ENCODE measurements at places on chromosomes 2 and 18.

DNA sequence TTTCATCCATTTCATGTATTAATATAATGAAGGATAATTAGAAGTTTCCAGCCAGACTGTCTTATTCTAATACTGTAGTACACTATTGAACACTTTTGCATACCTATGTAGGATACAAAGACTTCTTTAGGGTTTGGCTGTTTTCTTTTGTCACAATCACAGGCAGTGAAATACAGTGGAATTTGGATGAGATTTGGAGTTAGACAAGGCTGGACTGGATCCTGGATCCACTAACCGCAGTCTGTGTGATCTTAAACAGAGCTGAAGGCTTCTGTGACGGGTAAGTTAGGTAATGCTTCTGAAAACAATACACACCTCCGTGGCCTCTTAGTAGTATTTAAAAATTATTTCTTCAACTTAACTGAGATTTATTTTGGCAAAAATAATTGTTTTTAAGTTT is 1128.6 kb upstream of the CDH2 start:
- DNase-seq: no peak

DNA sequence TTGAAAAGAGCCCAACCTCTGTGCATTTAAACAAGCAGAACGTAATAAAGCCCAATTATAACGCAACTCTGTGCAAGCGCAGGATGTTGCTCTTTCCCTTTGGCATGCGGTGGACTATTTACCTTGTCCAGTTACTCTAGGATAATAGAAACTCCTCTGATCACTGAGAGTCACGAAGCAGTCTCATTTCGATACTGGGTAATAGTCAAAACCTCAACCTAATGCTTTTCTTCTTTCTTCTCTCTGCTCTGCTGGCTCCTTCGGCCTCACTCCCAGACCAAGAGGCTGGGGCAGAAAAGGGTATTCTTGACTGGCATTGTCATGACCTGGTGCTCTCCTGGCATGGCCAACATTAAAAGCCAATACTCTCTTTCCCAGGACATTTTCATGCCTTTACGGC is 89.7 kb upstream of the GCFC2 start:
- no peak for DNase-seq

DNA sequence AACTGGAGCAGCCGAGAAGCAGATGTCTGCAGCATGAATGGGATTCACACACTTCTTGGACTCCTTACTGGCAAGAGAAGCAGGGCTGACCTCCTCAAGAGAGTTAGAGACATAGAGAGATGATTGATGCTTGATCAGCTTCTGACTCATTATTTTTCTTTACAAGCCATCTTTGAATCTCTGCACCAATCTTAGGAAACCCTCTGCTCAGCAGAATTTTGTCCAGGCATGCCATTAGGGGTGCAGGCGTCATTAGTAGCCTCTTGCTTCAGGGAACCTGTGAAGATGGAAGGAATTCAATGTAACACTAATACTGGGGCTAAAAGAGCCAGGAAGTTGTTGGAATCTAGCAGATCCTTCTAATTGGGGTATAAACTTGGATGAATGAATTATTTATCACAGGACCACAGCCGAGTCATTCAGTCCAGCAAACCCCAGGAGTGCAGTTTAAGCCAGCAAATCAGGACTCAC is 151.8 kb downstream of the MGAT5 start:
- peak; percentile 69 for DNase-seq

- no peak for DNase-seq
Measured at GRCh38 chr18:79613186-79613931, 66.2 kb upstream of the CTDP1 start.

DNA sequence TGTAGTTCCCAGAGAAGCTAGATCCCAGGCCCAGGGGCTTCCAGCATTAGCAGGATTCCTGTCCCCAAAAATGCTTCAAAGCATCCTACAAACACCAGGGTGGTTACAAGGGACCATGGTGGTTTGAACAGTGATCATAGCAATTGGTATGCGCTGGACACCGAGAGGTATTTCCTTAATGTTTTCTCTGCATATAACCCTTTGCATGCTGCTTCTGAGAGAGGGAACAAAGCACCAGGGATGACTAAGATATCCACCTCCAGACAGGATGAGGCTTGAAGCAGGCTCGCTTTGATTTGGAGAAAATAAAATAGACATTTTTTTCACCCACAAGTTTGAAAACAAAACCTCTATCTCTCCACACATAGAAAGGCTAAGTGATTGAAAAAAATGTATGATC is 50.5 kb upstream of the TSPYL6 start:
- peak; percentile 84 for DNase-seq

DNA sequence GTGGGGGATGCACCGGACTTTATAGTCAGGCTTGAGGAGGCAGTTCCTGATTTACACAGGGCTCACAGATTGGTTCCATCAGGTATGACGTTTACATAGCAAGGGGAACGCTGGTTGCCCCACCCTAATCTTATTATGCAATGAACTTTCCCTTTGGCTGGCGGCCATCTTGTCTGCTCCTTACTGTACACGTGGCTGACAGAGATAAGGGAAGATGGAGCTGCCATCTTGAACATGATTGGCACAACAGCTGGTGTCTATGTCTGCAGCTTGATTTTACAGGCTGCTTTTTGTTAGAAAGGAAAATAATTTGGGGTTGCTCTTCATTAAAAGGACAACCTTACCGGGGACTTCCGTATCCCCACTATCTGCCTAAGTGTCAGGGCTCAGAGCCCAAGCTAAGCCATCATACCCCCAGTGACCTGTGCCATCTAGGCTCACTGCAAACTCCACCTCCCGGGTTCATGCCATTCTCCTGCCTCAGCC is 33.5 kb upstream of the ATG16L1 start:
- no peak for DNase-seq

DNA sequence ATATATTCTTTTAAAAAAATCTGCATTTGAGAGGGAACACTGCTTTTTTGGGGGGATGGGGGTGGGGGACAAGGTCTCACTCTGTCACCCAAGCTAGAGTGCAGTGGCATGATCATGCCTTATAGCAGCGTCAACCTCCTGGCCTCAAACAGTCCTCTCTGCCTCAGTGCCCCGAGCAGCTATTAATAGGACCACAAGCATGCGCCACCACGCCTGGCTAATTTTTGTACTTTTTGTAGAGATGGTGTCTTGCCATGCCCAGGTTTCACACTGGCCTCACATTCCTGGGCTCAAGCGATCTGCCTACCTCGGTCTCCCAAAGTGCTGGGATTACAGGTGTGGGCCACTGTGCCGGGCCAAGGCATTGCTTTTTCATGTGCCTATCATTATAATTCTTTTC is 154.2 kb downstream of the ATAD2B start:
- no peak for DNase-seq

DNA sequence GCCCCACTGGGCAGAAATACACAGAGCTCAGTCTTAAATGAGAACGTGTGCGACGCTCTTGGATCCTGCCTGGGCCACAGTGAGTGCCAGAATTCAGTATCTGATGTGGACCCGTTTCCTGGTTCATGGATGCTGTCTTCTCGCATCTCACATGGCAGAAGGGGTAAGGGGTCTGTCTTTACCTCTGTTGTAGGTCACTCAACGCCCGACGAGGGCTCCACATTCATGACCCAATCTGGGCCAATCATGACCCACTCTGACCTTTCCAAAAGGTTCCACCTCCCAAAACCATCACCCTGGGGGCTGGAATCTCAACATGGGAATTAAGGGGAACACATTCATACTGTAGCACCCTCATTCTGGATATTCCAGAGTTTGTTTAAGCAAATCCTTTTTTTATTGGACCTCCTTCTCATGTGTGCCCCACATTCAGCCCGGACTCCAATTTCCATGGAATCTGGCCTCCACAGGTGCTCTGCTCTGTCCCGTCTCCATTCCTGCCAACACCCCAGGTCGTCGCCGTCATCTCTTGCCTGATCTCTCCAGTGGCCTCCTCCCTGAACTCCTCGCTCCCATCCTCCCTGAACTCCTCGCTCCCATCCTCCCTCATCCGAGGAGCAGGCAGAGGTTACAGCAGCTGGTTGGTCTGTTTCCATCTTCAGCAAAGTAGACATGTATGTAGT is 78.9 kb upstream of the OTOS start:
- DNase-seq: no peak

GRCh38 chr2:105690566-105690965 is 54.1 kb upstream of the NCK2 start:
- DNase-seq: no peak

DNA sequence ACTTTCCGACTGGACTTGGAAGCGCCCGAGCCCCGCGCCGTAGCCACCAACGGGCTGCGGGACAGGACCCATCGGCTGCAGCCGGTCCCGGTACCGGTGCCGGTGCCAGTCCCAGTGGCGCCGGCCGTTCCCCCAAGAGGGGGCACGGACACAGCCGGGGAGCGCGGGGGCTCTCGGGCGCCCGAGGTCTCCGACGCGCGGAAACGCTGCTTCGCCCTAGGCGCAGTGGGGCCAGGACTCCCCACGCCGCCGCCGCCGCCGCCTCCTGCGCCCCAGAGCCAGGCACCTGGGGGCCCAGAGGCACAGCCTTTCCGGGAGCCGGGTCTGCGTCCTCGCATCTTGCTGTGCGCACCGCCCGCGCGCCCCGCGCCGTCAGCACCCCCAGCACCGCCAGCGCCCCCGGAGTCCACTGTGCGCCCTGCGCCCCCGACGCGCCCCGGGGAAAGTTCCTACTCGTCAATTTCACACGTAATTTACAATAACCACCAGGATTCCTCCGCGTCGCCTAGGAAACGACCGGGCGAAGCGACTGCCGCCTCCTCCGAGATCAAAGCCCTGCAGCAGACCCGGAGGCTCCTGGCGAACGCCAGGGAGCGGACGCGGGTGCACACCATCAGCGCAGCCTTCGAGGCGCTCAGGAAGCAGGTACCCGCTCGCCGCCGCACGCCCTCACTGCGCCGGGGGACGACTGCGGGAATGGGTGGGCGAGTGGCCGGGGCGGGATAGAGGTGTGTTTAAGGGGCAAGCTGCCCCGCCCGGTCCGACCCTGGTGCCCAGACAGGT is 713 bp downstream of the ATOH8 start:
- peak; percentile 42 for DNase-seq

GRCh38 chr2:129761569-129762021 is 217.9 kb upstream of the RAB6C start:
- DNase-seq: no peak

- DNase-seq: peak; percentile 61
Measured at GRCh38 chr18:9337873-9338272, 3.3 kb downstream of the TWSG1 start.

- no peak for DNase-seq
Measured at GRCh38 chr2:120630031-120630701, 105.5 kb upstream of the GLI2 start.

- no peak for DNase-seq
Measured at GRCh38 chr2:70344195-70344594, 42.3 kb upstream of the FAM136A start.

GRCh38 chr2:214807653-214808052 is 1.8 kb downstream of the BARD1 start:
- DNase-seq: no peak

DNA sequence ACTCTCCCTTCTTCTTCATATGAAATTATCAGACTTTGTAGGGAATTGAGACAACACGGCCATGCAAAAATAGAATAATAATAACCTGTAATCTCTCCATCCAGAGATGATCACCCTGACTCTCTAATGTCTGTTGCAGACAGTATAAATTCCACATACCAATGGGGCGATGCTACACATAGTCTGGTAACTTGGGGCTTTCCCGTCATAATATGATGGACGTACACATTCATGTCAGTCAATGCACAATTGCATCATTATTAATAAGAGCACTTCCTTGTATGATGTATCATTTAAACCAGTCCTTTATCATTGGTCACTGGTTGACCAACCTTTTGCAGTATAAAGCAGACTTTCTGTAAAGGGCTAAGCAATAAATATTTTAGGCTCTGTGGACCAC is 39.5 kb upstream of the SCLY start:
- DNase-seq: no peak

DNA sequence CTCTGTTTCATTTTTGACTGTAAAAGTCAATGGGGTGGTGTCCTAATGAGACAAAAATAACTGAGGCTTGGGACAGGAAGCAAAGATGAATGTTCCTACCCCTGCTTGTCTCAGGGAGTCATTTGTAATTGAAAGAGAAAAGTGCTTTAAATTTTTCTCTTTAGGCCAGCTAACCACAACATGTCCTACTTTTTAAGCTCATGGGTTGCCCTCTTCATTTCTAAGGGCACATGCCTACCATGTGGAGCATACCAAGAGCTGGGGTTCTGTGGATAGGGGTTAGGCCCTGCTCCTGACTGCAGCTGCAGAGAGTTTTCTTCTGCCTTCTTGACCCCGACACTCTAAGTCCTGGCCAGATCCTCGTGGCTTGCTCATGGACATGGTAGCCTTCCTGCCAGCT is 96.8 kb upstream of the ARL4C start:
- peak; percentile 77 for DNase-seq

- no peak for DNase-seq
Measured at GRCh38 chr2:20273042-20273441, 48.1 kb upstream of the SDC1 start.

DNA sequence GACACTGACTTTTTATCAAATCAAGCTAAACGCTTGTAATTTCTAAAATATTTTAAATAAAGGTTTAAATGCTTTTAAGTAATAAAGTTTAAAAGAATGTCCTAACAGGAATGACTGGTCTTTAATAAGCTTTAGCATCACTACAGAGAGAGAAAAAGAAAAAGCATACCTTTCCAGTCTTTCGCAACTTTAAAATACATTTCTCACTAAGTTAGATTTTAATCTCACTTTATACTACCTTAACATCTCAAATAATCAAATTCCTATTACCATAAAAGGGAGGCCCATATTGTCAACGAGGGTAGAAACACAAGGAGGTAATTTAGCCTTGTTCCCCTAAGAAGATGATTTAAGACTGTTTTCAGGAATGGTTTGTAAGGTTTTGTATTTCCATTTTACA is 80.7 kb downstream of the STRN start:
- DNase-seq: no peak

GRCh38 chr2:159584796-159585195 is 31.6 kb downstream of the BAZ2B start:
- DNase-seq: no peak

GRCh38 chr2:145669301-145669700 is 1149.4 kb upstream of the ZEB2 start:
- DNase-seq: no peak

GRCh38 chr2:240453461-240454105 is 18.1 kb downstream of the GPC1 start:
- no peak for DNase-seq
